ENCODE measurements at places on chromosomes 3 and 15.

DNA sequence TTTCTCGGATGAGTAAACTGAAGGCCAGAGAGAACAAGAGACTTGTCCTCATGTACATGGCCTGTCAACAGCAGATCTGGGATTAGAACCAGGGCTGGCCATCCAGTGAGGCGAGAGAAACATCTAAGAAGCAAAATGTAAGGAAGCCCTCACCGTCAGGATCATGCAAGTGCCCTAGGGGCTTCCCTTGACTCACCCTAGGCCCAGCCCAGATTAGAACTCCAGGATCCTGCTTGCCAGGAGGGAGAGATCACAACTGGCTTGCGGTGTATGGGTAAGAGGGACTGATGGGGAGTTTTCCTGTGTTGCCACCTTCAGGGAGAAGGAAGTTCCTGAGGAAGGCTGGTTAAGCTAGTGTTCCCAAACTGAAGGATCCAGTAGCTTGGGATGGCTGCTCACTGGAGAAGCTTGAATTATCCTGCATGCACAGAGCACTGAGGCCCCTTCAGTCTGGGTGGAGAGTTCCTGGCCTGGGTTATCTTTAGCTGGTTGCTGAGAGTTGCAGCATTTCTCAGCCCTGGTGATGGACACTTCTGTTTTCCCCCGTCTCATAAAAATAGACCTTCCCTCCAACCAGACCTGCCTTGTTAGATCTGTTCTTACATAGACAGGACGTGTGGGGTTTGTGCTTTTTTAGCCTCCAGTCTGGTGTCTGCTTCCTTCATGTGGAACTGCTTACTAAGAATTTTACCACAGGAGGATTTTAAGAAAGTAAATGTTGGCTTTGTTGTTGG, 28.2 kb upstream of the XIRP1 start:
- peak; percentile 15 for DNase-seq

GRCh38 chr15:49458145-49458544, 35.1 kb downstream of the FGF7 start:
- no peak for DNase-seq

DNA sequence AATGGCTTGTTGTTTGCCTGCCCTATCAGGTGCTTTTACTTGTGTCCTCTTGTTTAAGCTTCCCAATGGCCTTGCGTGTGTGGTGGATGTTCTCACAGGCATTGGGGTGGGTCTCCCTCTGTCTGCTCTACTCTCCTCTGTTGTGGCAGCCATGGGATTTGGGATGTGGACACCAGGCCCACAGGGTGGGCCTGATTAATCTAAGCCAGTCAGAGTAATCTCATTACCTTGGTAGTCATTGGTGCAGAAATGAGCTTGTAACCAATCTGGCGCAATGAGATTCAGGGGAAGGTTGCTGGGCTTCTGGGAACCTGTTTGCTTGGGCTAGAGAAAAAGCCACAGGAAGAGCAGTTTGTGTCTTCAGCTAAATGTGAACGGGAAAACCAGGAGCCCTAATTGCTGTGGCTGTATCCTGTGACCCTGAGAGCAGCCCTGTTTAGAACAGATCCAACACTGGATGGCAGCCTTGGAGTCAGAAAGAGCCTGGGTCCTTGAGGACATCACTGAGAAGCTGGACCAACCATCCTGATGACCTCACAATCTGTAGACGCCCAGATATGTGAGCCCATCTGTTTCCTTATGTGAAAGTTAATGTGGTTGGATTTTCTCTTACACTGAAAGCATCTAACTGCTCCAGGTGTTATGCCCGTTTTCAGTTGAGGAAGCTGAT, 157.3 kb upstream of the UBE2E1 start:
- DNase-seq = no peak

GRCh38 chr3:165854696-165855095, 17.5 kb upstream of the BCHE start:
- no peak for DNase-seq

- no peak for DNase-seq
Measured at GRCh38 chr3:193087336-193087735, 153.7 kb upstream of the PLAAT1 start.

- no peak for DNase-seq
Measured at GRCh38 chr3:50303013-50303815, at the start of gene HYAL1. TSS of gene HYAL1 (minus strand) at chr3:50303574. CDS start at chr3:50302956, 618 bp downstream.

- no peak for DNase-seq
Measured at GRCh38 chr15:28967990-28968389, 82.2 kb downstream of the APBA2 start.

DNA sequence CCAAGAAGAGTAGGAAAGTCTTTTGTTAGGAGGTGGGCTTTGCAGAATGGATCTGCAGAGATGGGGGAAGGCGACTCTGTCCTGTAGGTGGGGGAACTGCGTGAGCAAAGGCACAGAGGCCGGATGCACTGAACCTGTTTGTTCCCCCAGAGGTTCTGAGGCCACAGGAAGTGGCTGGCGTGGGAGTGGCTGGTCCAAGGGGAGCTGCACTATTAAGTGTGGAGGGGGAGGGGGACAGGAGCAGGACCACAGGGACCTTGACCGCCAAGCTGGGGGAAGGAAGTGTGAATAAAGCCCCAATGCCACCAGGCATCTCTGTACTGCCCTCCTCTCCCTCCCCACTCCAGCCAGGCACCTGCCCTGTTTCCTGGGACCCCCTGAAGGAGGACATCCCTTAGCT, 51.8 kb downstream of the CYP11A1 start:
- no peak for DNase-seq
